ENCODE measurements at places on chromosomes 6 and 20. TPM values are rescaled to one million over a fixed set of nuclear protein-coding genes. Genes with fewer than 3 reads are reported as not detected.

DNA sequence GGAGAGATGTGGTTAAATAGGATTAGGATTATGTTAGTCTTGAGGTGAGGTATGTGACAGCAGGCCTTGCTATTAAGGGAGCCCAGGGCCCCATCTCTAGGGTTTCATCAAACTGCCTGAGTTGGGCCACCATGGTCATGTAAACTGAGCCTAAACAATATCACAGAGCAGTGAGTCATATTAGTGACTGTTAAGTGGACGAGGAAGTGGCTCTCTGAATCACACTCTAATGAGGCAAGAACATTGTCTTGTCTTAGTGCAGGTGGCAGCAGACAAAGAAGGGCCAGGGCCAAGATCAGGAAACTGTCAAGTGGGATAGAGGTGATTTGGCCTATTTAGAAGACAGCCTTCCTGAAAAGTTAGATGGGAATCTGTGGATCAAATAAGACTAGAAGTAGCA is 23.1 kb downstream of the ENPP3 start:
- no peak for DNase-seq

- DNase-seq = no peak
Observed at GRCh38 chr6:1657116-1657770, 47.5 kb downstream of the FOXC1 start.

DNA sequence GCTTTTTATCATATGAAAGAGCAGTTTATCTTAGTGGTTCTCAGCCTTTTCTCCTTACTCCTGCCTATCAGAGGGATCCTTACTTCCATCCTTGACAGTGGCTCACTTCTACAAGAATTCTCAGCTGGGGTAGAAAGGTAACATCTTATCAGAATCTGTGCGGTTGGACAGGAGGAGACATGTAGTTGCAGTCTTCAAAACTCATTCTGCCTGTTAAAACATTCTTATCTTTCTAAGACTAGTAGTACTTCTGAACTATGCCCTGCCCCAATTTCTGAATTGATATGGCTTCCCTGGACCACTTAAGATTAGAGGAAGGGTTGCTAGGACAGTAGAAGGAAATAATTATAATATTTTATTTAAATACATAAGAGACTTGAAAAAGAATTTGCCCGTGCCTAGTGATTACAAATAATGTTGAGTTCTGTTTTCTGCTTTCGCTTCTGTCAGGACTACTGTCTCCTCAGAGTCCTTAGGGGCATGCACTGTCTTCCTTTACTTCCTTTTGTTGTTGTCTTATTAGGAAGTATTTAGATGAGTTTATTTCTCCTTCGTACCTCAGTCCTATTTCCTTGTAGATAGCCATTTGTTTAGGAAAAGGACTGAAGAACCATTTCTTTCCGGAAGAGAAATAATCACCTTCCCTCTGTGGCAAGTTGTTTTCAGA is 24.9 kb downstream of the BLTP3A start:
- DNase-seq = no peak

GRCh38 chr6:82365016-82365795 is 1.6 kb downstream of the TPBG start:
- peak; percentile 61 for DNase-seq

GRCh38 chr6:11427091-11427722 is 110.3 kb upstream of the TMEM170B start:
- no peak for DNase-seq

DNA sequence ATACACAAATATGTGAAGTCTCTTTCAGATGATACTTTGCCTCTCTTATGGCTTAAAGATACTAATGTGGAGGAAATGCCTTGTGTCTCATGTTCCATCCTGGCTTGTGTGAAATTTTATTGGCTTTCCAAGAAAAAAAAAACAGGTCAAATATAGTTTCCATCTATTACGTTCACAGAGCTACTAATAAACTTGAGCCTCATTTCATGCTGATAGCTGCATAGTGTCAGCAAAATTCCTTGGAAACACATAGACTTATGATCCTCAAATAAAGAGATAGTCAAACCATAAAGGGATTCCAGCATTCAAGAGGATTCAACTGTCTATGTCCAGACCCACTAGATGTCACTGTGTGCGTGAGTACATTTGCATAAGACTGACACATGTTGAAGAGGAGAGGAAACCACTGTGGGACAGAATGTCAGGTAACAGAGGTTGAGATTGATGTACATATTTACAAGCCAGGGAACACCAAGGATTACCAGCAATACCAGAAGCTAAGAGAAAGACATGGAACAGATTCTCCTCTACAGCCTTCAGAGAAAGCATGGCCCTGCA is 266.6 kb downstream of the COL12A1 start:
- DNase-seq = no peak

DNA sequence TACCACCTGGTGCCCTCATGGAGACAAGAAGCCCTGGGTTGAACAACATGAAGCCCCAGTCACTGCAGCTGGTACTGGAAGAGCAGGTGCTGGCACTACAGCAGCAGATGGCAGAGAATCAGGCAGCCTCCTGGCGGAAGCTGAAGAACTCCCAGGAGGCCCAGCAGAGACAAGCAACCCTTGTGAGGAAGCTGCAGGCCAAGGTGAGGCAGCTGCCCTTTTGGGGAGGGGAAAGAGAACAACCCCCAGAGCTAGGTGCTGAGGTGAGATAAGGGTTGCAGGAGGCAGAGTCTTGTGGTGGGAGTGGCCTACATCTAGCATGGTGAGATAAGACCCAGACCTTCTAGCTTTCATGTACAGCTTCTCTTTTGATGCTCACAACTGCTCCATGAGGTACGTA is 7.0 kb downstream of the CEP250 start:
- DNase-seq = no peak

MOCS1 gene
- total RNA-seq = 10.6 TPM

AP5S1 gene
- 13.8 TPM for total RNA-seq
